ENCODE measurements at places on chromosomes 7 and 10.

DNA sequence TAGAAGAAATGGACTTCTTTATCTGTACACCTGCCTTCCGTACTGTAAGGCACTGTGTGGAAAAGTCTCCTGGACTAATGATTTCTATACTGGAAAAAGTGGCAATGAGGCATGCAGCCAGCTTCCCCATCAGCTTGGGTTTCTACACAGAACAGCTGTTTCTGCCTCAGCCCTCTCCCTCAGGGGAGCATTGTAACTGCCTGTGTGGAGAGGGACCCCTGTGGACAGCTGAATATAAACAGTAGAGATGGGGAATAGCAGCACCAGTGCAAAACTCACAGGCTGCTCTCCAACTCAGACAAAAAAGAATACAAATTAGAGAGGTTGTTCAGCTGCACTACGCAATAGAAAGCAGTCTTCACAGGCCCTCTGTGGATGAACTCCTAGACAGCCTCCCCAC, 451.3 kb upstream of the MBL2 start:
- DNase-seq, result no peak
- H3K4me3 ChIP-seq, result no peak overlapping the region
- peaks cover 4% of the 10 kb centered on the region for H3K27me3 ChIP-seq
- H3K36me3 ChIP-seq, result no peaks in the 10 kb centered on the region

- H3K27ac ChIP-seq, result no peak overlapping the region
- no peaks in the 10 kb centered on the region for H3K36me3 ChIP-seq
- no peak for DNase-seq
These were observed 2.8 kb upstream of the CLDN15 start for GRCh38 chr7:101240226-101241014.

- no peak overlapping the region for H3K4me3 ChIP-seq
- no peaks in the 10 kb centered on the region for H3K4me1 ChIP-seq
- DNase-seq, result no peak
- H3K27ac ChIP-seq, result no peak overlapping the region
- no peaks in the 10 kb centered on the region for H3K27me3 ChIP-seq
- H3K36me3 ChIP-seq, result no peaks in the 10 kb centered on the region
These were observed 215.9 kb downstream of the CRPPA start for GRCh38 chr7:16205466-16205865.

- no peaks in the 10 kb centered on the region for H3K27me3 ChIP-seq
- H3K27ac ChIP-seq, result peak overlapping the region; percentile 58
- no peak overlapping the region for H3K4me3 ChIP-seq
- H3K36me3 ChIP-seq, result no peaks in the 10 kb centered on the region
These were observed 35.6 kb downstream of the VIPR2 start for GRCh38 chr7:159108941-159109652.

DNA sequence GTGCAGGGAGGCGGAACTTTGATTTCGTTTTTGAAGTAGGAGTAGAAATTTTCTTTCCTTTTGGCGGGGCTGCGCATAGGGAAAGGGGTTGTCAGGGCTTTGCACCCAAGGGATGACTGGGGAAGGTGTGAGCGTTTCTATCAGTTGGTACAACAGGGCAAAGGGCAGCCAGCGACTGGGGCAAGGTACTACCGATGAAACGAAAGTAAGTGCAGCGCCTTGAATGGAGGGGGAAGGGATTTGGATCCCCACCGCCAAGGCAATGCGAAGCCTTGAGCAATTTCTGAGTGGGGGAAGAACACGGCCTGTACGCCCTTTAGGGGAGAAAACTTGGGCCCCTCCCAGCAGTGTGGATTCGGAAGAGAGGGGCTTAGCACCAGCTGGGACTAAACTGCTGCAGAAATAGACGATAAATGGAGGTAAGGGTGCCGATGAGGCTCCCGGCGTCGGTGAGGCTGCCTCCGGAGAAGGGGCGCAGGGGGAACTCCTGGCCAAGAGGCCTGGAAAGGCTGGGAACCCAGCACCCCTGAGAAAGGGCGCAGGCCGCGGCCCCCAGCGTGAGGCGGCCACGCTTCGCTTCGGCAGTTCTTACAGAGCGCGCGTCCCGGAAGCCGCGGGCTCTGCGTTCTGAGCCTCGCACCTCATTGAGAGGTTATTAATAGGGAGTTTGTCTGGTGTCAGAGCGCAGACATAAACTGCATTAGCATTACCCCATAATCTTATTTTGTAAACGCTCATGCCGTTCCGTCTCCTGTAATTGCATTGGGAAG, 10.0 kb upstream of the TLX1 start:
- H3K27me3 ChIP-seq, result no peaks in the 10 kb centered on the region
- DNase-seq, result no peak
- H3K27ac ChIP-seq, result no peak overlapping the region
- H3K4me1 ChIP-seq, result no peaks in the 10 kb centered on the region
- no peaks in the 10 kb centered on the region for H3K36me3 ChIP-seq

GRCh38 chr7:140674356-140674800, 1.6 kb downstream of the ADCK2 start:
- no peaks in the 10 kb centered on the region for H3K36me3 ChIP-seq
- H3K27me3 ChIP-seq, result no peaks in the 10 kb centered on the region
- no peak overlapping the region for H3K4me3 ChIP-seq

DNA sequence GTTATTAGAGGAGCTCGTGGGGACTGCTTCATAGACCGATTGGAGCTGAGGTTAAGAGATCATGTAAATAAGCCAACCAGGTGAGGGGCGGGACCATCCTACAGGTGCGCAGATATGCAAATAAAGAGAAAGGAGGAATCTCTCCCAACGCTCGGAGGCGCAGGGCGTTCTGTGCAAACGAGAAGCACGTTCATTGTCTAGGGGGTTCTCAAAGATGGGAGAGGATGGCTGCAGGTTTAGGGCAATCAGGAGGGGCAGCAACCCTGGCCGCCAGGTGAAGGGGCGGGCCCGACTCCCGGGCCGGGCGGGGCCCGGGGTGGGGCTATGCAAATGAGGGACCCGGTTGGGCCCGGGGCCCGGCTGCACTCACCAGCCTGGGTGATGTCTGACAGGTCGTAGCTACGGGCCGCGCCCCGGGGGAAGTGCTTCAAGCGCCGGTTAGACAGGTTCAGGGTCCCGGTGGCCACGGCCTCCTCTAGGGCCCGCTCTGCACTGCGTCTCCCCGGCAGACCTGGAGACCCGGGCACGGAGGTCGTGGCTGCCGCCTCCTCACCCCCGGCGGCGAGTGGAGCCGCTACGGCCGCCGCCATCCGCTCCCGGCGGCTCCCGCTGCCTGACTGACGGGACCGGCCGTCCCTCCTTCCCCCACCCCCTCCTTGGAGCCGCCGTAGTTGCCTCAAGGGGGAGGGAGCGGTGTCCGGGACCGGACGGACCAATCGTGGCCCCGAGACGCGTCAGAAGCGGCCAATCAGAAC, at the start of gene LRCH4:
Gene LRCH4 (minus strand): TSS at position 619 of the 755 bp plus-strand sequence. CDS start 29 bp downstream, at position 590.
- H3K4me3 ChIP-seq, result peak within 1 kb of the TSS; percentile 57
- H3K27me3 ChIP-seq, result no peaks in the 10 kb centered on the region
- H3K4me1 ChIP-seq, result no peaks in the 10 kb centered on the region
- peaks cover 5% of the 10 kb centered on the region for H3K36me3 ChIP-seq

DNA sequence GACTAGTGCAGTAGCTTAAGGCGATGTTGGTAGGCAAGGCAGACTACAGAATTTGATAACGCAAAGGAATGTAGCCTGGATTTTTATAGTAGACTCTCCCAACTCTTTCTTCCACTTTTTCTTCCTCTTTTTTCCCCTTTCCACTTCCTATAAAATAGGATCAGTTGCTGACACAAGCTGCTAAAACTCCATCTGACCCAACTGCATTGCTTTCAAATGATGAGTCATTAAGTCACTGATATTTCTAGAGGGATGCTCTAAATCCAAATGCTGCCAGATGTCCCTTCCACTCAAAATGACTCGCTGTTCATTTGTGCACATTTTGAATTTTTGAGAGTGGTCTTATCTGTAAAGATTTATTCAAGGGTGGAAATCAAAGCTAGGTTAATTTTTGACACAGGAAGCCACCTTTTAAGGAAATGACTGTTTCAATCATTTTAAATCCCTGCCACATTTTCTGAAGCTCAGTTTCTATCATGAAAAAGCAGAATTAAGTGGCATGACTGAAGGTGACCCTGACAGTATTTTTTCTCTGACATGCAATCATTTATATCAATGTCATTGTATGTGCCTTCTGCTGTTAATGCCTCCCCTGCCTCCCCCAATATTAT, 25.8 kb upstream of the SFMBT2 start:
- no peaks in the 10 kb centered on the region for H3K4me1 ChIP-seq
- no peak for DNase-seq
- no peaks in the 10 kb centered on the region for H3K27me3 ChIP-seq

- H3K36me3 ChIP-seq, result peaks cover 2% of the 10 kb centered on the region
- H3K27ac ChIP-seq, result no peak overlapping the region
- H3K27me3 ChIP-seq, result no peaks in the 10 kb centered on the region
- peaks cover 3% of the 10 kb centered on the region for H3K4me1 ChIP-seq
These were observed 15.7 kb downstream of the PPP1R3C start for GRCh38 chr10:91617072-91617609.

DNA sequence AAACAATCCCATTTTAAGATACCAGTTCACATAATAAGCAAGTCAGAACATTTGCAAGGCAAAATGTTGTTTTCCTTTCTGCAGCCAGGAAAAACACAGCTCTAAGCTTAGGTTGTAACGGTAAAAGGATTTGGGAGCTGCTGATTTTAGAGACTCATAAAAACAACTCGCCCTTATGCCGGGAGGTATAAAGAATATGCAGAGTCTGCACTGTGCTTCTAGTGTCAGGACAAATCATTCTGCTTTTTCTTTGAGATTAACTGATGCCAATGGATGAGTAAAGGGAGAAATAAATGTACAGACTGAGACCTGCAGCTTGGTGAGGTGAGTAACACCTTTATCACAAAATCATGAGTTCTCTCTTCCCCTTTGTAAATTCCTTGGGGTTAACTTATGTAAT, 2.0 kb upstream of the SFR1 start:
- H3K4me3 ChIP-seq, result no peak overlapping the region
- no peak overlapping the region for H3K27ac ChIP-seq
- no peaks in the 10 kb centered on the region for H3K27me3 ChIP-seq
- no peaks in the 10 kb centered on the region for H3K36me3 ChIP-seq

- no peaks in the 10 kb centered on the region for H3K4me1 ChIP-seq
- no peak for DNase-seq
- H3K36me3 ChIP-seq, result no peaks in the 10 kb centered on the region
- H3K27me3 ChIP-seq, result no peaks in the 10 kb centered on the region
- no peak overlapping the region for H3K4me3 ChIP-seq
These were observed 25.2 kb downstream of the ASZ1 start for GRCh38 chr7:117402109-117402508.

DNA sequence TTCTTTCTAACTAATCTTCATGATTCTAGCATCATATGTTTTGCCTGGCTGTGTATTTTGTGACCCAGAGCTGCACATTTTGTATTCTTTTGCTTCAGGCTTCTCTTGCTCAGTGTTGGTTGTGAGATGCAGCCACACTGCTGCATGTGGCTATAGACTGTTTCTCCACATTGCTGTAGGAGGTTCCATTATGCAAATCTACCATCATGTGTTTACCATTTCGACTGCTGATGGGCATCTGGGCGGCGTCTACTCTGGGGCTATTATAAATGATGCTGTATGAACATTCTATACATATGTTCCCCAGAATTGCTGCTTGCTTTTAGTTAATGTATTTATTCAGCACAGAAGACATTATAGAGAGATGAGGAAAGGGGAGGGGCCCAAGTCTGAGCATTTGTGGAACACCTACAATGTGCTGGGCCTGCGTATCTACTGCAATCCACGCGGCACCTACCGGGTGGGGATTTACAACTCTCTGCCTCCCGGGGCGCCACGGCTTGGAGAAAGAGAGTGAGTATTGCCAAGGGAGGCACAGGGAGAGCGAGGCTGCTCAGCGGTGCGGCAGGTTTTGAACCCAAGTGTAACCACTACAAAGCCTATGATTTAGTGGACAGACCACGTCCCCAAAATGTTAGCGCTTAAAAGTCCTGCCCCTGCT, 172.5 kb downstream of the PRKAG2 start:
- H3K27me3 ChIP-seq, result no peaks in the 10 kb centered on the region
- H3K27ac ChIP-seq, result no peak overlapping the region

- H3K27me3 ChIP-seq, result no peaks in the 10 kb centered on the region
- no peaks in the 10 kb centered on the region for H3K36me3 ChIP-seq
- H3K27ac ChIP-seq, result peak overlapping the region; percentile 66
- H3K4me1 ChIP-seq, result peaks cover 7% of the 10 kb centered on the region
- no peak overlapping the region for H3K4me3 ChIP-seq
- no peak for DNase-seq
These were observed 514.4 kb downstream of the INHBA start for GRCh38 chr7:41188163-41189130.

DNA sequence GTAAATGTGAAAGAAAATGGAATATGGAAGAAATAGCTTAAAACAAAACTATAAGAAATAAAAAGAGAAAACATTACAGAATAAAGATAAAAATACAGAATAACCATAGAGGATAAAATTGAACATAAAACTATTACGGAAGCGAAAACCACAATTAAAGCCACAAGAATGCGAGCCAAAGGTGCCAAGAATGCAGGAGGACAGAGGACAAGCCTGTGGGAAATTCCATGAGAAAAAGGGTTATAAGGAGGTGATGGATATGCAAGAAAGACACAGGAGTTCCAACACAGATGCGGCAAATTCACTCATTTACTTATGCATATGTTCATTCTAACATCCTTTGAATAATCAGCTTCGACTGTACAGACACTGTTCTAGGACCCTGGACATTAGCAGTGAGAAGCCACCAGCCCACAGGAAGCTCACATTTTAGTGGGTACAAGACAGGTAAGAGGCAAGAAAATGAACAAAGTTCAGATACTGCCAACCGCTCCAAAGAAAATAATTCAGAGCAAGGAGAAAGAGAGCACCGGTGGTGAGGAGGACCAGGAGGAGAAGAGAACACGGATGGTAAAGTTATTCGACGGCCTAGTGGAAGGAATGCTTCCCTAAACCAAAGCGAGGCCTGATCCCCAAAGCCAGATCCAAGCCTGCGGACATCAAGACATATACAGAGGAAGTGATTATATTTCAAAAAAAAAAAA, 213.7 kb upstream of the MGMT start:
- DNase-seq, result no peak
- H3K36me3 ChIP-seq, result no peaks in the 10 kb centered on the region
- H3K4me3 ChIP-seq, result no peak overlapping the region

- H3K27me3 ChIP-seq, result no peaks in the 10 kb centered on the region
- H3K4me3 ChIP-seq, result no peak overlapping the region
- no peak overlapping the region for H3K27ac ChIP-seq
These were observed 37.5 kb downstream of the GNA12 start for GRCh38 chr7:2806571-2806970.

- H3K27ac ChIP-seq, result no peak overlapping the region
- H3K4me1 ChIP-seq, result no peaks in the 10 kb centered on the region
- DNase-seq, result no peak
- no peaks in the 10 kb centered on the region for H3K27me3 ChIP-seq
- H3K36me3 ChIP-seq, result peaks cover 32% of the 10 kb centered on the region
These were observed 23.7 kb downstream of the FBH1 start for GRCh38 chr10:5913736-5914135.

- H3K4me1 ChIP-seq, result no peaks in the 10 kb centered on the region
- H3K4me3 ChIP-seq, result no peak overlapping the region
- DNase-seq, result no peak
- no peak overlapping the region for H3K27ac ChIP-seq
- H3K27me3 ChIP-seq, result no peaks in the 10 kb centered on the region
These were observed 124.2 kb downstream of the ARHGAP12 start for GRCh38 chr10:31804352-31804810.

DNA sequence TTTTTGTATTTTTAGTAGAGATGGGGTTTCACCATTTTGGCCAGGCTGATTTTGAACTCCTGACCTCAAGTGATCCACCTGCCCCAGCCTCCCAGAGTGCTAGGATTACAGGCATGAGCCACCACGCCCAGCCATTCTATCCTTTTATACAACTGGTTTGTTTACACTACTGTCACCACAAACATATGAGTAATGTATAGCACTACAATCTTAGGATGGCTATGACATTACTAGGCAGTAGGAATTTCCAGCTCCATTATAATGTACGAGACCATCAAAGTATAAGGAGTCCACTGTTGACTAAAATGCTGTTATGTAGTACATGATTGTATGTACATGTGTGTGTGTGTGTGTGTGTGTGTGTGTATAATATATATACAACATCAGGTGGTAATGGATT, 1126.1 kb upstream of the LRRN3 start:
- H3K36me3 ChIP-seq, result no peaks in the 10 kb centered on the region
- H3K4me3 ChIP-seq, result no peak overlapping the region
- no peaks in the 10 kb centered on the region for H3K4me1 ChIP-seq
- no peaks in the 10 kb centered on the region for H3K27me3 ChIP-seq
- no peak overlapping the region for H3K27ac ChIP-seq

Data from aorta (tissue), 5 donors.